ENCODE measurements at places on chromosomes 13 and 19.

DNA sequence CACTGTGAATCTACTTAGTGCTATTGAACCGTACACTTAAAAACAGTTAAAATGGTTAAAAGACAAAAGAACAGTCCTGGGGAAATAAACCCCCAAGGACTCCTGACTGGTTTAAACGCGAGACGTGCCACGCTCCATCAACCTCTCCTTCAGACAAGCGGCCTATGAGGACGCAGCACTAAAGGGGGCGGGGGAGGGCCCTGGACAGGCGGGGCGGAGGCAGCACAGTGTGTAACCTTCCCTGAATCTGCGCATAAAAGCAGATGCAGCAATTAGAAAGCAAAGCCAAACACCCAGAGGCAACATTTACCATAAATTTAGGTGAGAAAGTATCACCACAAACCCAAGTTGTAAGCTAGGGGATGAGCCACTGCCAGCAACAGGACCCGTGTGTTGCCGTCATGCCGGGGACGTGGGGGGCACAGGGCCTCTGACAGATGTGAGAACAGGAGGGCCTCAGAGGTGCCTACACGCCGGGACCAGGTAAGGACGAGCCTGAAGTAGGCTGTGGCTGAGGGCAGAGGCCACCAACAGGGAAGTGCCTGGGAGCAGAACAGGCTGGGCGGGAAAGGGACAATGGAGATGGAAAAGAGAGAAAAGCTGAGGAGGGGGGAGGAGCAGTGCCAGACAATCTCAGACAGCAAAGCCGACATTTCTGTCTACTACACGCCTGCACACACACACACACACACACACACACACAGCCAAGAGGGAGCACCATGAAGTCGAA, 15.3 kb upstream of the ADPRHL1 start:
- no peak for DNase-seq

DNA sequence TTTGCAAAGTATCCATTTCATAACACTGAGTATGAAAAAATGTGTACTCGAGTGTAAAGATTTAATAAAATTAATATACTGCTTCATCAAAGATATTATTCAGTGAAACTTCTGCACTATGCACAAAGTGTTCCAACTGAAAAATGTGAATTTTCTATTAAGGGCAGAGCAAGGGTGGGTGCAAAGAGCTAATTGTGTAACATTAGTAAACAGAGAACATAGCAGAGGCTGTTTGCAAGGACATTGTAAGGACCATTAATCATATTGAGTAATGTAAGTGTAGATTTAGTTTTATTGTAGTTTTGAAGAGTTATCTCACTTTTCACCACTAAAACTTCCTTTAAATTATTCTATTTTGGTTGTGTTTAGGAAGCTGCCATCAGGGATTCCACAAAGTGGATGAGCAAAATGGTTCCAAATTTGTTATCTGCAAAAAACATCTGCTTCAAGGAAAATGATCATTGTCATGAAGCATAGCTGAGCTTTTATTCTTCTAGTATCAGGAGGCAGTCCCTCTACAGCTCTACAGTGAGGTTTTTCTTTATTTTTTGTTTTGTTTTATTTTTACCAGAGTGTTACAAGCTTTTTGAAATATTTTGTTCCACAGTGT, 1375.4 kb downstream of the SLITRK1 start:
- no peak for DNase-seq

- no peak for DNase-seq
These were observed 330.1 kb downstream of the UQCRFS1 start for GRCh38 chr19:28882818-28883217.

DNA sequence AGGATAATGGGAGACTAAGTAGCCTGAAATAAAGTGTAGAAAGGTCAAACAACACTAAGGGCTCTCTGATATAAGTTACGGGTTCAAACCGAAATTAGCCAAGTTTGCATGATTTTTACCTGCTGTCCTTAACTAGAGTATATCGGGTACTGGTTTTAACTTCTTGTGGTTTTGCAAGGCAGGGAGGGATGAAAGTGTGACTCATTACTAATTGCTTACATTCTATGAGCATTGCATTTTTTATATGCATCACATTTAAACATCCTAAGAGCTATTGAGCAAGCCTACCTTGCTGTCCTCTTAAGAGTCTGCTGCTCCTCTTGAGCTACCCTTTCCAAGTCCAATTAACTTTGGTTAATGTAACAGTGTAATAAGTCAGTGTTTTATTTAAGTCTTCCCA, 415.4 kb downstream of the SLITRK5 start:
- DNase-seq: no peak

DNA sequence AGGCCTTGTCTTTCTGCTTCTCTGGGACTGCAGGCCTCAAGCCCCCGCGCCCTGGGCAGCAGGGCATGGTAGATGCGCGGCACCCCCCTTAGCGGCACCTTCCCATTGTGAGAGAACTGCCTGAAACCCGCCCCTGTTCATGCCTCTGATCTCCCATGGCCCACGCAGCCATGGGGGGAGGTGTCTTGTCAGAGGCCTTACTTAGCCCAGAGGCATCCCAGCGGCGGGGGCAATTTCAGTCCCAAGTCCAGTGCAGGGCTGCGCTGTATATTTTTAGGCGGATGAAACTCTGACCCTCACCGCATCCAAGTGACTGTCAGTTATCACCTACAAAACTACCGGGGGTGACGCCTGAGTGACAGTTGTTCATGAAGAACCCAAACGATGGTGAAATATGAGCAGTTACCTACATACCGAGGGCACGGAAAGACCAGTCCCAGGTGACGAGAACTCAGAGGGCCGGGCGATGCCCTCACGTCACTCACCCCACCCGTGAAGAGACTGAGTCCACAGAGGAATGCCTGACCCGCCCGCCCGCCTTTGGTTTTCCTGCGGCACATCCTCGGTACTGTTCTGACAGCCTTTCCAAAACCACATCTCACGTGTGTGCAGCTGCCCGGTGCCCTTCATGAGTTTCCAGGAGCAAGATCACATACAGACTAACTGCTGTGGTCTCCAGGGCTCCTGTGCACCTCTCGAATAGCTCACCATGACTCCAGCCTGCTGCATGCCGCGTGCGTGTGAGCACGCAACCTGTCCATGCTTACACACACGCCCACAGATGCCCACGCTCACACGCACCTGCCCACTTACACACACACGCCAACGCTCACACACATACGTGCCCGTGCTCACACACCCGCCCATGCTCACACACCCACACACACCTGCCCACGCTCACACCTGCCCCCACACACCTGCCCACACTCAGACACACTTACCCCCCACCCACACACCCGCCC, 14.4 kb downstream of the IL17D start:
- DNase-seq: no peak

DNA sequence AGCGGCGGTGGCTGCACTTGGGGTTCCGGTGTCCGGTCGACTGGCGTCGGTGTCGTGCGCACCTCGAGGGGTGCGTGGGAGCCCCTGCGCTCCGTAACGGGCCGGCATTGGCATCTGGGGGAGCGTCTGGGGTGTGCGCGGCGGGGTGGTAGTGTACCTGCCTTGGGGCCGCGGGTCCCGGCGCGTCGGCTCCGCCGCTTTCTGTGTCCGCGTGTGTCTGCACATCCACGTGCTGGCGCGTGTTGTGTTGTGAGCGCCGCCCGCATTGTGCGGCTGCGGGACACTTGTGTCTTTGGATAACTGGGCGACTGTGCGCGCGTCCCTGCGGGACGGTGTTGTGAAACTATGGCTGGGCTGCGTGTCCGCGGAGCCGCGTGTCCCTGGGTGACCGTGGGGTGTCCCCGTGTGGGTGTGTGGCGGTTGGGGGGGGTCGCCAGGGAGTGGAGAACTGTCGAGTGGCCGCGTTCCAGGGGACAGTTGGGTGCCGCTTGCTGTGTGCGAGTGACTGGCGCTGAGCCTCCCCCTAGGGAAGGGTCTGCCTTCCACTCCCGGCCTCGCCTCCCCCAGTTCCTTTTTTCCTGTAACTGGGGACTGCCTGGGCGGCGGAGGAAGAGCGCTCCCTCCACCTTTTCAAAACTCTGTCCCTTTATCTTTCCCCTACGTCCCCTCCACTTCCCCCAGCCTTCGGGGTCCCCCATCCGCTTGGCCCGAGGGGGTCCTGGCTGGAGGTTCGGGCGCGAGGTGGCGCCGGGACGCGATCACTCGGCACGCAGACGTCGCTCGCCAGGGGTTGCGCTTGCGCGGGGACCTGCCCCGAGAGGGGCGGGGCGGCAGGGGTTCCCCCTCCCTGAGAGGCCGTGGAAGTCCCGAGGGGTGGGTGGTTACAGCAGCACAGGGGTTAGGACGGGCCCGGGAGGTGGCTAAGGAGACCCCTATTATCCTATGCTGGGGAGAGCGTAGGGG, 5.7 kb upstream of the NFIC start:
- DNase-seq: no peak

- DNase-seq: no peak
These were observed 49.5 kb upstream of the SIN3B start for GRCh38 chr19:16779539-16780163.

- DNase-seq: no peak
These were observed 13.6 kb downstream of the CCDC122 start for GRCh38 chr13:43865892-43866291.

Data from NCI-H510A (cell line).